ENCODE measurements at places on chromosomes 7 and 10.

DNA sequence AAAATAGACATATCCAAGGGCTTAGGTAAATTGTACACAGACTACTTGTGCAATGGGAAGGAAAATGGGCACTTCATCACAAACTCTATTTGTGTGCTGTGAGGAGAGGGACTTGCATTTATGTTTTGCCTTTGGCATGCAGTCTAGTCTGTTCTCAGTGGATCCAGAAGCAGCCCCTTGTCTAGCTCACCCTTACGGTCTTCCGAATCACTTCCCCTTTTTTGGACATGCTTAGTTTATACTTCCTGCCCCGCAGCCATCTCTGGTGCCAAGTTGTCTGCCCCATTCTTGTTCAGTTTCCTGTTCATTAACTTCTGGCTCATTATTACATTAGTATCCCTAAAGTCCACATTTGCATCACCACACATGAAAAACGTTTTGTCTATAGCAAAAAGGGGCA is 161.6 kb downstream of the NRCAM start:
- no peak for DNase-seq

GRCh38 chr10:4063717-4064116 is 278.7 kb upstream of the KLF6 start:
- DNase-seq, result no peak

DNA sequence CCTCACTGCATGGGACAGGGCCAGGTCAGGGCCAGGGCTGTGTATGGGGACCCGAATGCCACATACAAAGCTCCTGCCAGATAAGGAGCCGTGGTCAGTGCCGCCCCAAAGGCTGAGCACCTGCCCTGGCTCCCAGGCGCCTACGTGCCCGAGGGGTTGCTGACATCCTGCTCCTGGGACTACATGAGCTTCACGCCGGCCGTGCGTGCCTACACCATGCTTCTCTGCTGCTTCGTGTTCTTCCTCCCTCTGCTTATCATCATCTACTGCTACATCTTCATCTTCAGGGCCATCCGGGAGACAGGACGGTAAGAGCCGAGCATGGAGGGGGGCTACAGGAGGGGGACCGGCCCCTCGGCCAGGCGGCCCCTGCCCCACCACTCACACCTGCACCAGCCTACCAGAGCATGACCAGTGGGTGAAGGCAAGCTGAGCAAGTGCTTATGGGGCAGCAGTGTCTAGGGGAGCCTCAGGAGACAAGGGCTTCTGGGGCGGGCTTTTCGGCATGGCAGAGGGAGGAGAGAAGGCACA is 4.9 kb downstream of the OPN4 start:
- no peak for DNase-seq

DNA sequence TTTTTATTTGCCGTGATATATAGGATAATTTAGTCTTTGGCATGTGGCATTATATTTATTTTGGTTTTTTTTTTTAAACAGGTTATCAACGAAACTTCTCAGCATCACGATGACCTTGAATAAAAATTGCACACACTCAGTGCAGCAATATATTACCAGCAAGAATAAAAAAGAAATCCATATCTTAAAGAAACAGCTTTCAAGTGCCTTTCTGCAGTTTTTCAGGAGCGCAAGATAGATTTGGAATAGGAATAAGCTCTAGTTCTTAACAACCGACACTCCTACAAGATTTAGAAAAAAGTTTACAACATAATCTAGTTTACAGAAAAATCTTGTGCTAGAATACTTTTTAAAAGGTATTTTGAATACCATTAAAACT is 9.1 kb downstream of the VIM start:
- DNase-seq, result no peak

GRCh38 chr7:101378751-101379174 is 16.1 kb downstream of the COL26A1 start:
- no peak for DNase-seq

DNA sequence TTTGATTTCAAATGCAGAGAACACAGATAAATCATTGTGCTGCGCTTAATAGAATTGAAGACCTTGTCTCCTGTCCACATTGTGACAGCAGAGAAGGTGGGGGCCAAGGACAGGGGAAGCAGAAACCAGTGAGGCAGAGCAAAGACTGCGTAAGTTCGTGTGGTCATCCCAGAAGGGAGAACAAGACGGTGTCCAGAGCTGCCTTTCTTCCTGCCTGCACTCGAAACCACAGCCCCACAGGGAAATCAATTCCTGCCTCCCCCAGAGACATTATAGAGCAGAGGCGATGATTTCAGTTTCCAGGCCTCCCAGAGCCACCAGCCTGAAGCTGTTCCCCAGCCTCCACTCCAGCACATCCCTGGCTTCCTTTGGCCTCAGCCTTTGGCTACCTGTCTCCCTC is 39.7 kb upstream of the UCN3 start:
- DNase-seq, result no peak

GRCh38 chr10:133212853-133213494 is 17.0 kb upstream of the UTF1 start:
- DNase-seq, result no peak

GRCh38 chr10:34327184-34327583 is 487.9 kb downstream of the PARD3 start:
- no peak for DNase-seq

DNA sequence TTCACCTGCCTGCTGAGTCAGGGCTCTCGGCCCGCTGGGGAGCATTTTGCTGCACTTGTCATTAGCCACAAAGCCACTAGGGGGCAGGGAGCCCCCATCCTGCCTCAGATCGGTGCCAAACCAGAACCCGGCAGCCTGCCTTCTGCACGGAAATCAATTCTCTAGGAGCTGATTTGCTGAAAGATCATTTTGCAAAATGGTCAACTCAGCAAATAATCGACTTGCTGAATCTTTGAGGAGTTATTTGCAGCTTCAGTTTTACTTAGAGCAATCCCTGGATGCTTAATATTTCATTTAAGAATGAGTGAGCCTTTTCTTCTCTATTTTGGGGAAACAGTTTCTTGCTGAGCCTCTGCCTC is 1.7 kb upstream of the GIMAP8 start:
- peak; percentile 93 for DNase-seq

DNA sequence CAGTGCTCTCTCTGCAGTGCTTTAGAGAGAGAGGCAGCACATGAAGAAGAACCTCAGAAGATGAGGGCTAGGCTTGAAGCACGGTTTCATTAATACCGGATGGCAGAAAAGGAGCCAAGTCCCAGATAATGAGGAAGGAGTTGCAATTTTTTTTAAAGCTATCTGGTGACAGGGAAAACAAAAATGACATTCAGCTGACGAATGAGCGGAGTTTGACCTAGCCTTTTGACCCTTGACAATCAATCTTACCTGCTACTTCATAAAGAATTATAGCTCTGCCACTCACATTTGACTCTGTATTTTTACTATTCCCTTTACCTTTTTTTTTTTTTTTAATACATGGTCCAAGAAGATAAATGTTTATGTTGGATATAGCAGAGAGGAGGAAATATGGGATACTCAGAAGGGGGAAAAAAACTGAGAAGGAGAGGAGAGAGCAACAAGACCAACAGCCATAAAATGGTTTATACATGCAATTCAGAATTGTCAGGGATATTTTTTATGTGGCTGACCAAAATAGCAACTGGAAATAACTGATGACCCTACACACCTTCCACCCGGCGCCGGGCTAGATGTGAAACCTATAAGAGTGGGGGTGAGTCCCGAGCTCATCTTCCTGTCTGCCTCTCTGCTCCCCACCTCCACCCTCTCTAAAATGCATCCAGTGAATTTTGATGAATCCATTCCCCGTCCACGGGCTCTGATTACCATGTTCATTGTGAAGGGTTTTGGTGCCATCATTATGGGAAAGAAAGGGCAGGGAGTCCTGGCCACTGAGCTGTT is 274.4 kb upstream of the YAE1 start:
- DNase-seq, result no peak

- no peak for DNase-seq
Measured at GRCh38 chr7:85554236-85555178, 367.7 kb upstream of the SEMA3D start.

GRCh38 chr7:2845034-2845592 is 1.0 kb upstream of the GNA12 start:
- no peak for DNase-seq

DNA sequence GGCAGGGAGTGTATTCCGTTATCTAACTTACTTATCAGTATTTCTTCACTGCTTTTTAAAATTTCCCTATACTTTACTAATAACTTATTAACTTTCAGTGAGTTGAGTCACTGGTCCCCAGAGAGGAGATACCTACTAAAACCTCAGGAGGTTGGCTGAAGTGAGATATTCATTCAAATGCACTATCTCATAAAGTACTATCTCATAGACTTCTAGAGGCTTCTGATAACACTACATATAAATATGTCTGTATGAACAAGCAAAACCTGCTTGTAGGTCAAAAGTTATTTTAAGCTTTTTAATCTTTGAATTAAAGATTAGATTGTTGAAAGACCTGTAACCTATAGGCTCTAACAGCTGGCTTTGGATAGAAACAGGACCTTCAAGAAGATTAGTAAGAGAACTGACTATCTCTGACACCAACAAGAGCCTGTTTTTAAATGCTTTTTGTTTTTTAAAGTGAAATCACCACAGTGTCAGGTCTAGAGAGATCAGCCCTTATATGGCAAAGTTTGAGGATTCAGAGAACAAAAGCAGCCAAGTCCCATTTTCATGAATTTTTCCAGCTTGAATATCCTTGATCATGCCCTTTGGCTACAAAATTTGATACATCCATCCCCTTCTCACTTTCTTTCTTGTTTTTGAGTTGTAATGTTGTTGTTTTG is 242.2 kb downstream of the ARL4A start:
- no peak for DNase-seq

DNA sequence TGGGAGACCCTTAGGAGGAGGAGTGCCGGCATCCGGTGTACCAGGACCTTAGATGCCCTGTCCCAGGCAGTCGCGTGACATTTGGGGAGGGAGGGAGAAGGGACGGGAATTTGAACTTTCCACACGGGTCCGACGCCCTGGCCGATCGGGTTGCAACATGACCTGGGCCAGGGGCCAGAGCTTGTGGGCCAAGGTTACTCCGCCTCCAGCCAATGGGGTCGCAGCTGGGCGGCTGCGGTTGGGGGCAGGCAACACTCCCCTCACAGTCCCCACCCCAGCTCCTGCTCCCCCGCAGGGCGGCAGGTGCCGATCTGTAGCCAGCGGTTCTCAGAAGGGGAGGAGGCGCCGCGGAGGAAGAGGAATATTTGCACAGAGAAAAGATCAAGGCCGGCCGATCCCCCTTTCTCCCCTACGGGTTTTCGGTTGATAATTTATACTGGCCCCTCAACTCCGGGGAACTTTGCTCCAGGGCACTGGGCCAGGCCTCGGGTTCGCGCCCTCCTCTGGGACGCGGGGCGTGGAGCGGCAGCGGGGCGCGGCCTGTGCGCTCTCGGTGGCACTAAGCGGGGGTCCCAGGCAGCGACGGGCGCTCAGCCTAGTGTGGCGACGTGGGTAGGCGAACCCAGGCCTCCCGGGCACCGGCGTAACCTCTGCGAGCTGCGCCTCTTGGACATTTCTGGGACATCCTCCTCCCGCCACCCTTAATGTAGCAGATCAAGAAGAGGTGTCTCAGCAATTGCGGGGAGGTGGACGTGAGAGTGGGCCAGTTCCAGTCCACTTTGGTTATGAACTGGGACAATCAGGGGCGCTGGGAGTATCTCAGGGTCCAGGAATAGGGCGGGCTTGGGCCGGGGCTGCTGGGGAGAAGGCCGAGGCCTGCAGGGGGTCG is 1.2 kb downstream of the MLXIPL start:
- no peak for DNase-seq

GRCh38 chr10:53601260-53601875 is 828.8 kb upstream of the MBL2 start:
- no peak for DNase-seq

GRCh38 chr10:82310839-82311238 is 435.8 kb downstream of the NRG3 start:
- no peak for DNase-seq

GRCh38 chr7:151309311-151309710 is 32.3 kb upstream of the NUB1 start:
- no peak for DNase-seq

- no peak for DNase-seq
Measured at GRCh38 chr7:33604056-33604455, 301.3 kb upstream of the BMPER start.

- no peak for DNase-seq
Measured at GRCh38 chr7:122304996-122305421, 459 bp upstream of the FEZF1 start.

DNA sequence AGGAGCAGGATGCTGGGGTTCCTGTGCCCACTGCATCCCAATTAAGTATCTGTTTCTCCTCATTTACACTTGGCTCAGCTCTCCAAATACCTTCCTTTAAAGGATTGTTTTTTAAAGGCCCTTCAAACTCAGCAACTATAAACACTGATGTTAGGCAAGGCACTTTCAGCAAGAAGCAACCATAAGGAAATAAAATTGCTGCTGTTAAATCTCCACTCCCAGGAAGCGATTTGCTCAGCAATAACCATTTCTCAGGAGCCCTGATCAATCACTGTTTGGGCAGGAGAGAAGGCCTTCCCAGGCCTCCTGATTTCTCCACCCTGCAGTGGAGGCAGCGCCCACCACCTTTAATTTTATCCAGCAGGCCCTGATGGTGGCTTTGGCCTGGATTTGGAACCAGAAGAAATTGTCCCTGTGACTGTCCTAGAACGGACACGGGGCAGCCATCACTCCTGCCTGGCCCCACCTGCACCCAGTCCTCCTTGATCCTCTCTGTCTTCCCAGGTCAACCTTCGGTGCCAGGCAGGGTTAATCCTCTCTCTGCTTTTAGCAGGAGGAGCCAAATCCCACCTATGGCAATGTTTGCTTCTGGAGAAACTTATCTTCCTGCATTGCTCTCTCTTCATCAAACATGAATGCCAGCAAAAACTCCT is 199.8 kb downstream of the PLXNA4 start:
- DNase-seq, result no peak

DNA sequence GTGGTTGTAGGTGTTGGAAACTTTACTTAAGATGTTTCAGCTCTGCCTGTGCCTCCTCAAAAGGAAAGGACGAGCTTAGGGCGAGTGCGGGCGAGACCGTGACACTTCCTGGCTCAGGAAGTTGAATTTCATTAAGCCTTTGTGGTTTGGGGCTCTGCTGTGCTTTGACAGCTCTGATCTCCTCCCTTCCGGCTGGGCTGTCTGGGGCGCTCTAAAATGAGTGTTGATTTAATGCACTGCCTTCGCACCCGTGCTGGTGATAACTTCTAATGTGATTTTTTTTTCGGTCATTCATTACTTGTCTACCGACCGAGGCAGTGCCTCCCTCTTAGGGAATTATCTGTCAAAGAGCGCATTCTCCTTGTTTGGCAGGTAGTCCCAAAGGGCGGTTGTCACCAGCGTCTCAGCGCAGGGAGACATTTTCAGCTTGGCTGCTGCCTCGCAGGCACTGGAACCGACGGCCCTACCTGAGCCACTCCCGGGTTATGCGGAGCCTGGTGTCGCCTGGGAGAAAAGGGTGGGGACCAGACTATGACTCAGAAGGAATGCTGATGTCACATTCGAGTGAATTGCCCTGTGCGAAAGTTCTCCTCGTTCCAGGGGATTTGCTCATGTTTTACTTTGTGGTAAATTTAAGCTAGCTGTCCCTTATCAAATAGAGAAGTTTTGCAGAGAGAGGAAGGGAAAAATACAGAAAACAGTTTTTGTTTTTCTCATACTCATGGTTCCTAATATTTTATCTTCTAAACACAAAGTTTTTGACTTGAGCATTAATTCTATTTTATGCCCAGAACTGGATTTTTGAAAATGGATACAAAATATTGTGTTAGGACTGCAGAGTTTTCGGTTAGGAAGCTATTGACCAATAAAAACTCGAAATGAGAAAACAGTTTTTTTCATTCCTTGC is 920 bp downstream of the TES start:
- DNase-seq, result peak; percentile 82

- no peak for DNase-seq
Measured at GRCh38 chr7:72391821-72392377, 20.2 kb downstream of the CALN1 start.

- no peak for DNase-seq
Measured at GRCh38 chr7:105198223-105198622, 184.2 kb downstream of the KMT2E start.

GRCh38 chr10:12027539-12027938 is 15.1 kb downstream of the UPF2 start:
- no peak for DNase-seq

All from CD4-positive, alpha-beta T cell treated with Interleukin-17A for 4 hours (primary cell).